ENCODE measurements at places on chromosomes 7 and 10. TPM values are rescaled to one million over a fixed set of nuclear protein-coding genes. Genes with fewer than 3 reads are reported as not detected.

TMEM196 gene
- total RNA-seq = not detected

PRKAG2 gene
- total RNA-seq = 22.6 TPM

HMX2 gene
- total RNA-seq = not detected

TRIM50 gene
- total RNA-seq = not detected

CACNA2D1 gene
- total RNA-seq = not detected

LRIT1 gene
- total RNA-seq = not detected

MRLN gene
- not detected for total RNA-seq

MAPK8 gene
- 79.9 TPM for total RNA-seq

KLLN gene
- 0.52 TPM for total RNA-seq

PDE1C gene
- total RNA-seq = 0.39 TPM

TEX36 gene
- total RNA-seq = not detected

CRYGN gene
- total RNA-seq = not detected

TAS2R5 gene
- 3.0 TPM for total RNA-seq

KDM7A gene
- 14.5 TPM for total RNA-seq

SP4 gene
- total RNA-seq = 22.6 TPM

TLL2 gene
- total RNA-seq = 0.57 TPM

NKX1-2 gene
- not detected for total RNA-seq

FBH1 gene
- 65.3 TPM for total RNA-seq

WNT2 gene
- not detected for total RNA-seq

CTAGE4 gene
- 1.7 TPM for total RNA-seq

IL6 gene
- 151 TPM for total RNA-seq

ADAM22 gene
- 0.29 TPM for total RNA-seq

RBM33 gene
- 82.3 TPM for total RNA-seq

C10orf67 gene
- total RNA-seq = not detected

OR2A7 gene
- not detected for total RNA-seq

CCL26 gene
- not detected for total RNA-seq

MYH16 gene
- not detected for total RNA-seq

ZP3 gene
- 0.39 TPM for total RNA-seq

TDRD1 gene
- 0.24 TPM for total RNA-seq

ANAPC16 gene
- 39.6 TPM for total RNA-seq

TLX1 gene
- not detected for total RNA-seq

UBN2 gene
- total RNA-seq = 14.7 TPM

CFAP43 gene
- not detected for total RNA-seq

TECPR1 gene
- 68.6 TPM for total RNA-seq

ANXA7 gene
- 123 TPM for total RNA-seq

CHAT gene
- not detected for total RNA-seq

GLI3 gene
- total RNA-seq = 1.1 TPM

NRAP gene
- not detected for total RNA-seq

INPP5F gene
- total RNA-seq = 15.4 TPM

OPN1SW gene
- not detected for total RNA-seq

NPSR1 gene
- total RNA-seq = not detected

ZNF32 gene
- 4.9 TPM for total RNA-seq

HKDC1 gene
- not detected for total RNA-seq

ZC3HAV1 gene
- 104 TPM for total RNA-seq

GOLGA7B gene
- total RNA-seq = 2.8 TPM

All from natural killer cell treated with Interleukin-12 subunit alpha and Interleukin-12 subunit beta and Interleukin-15 and Interleukin-18, amount 100 ng/mL, for 72 hours (primary cell).